ENCODE measurements at places on chromosomes 11 and 22.

DNA sequence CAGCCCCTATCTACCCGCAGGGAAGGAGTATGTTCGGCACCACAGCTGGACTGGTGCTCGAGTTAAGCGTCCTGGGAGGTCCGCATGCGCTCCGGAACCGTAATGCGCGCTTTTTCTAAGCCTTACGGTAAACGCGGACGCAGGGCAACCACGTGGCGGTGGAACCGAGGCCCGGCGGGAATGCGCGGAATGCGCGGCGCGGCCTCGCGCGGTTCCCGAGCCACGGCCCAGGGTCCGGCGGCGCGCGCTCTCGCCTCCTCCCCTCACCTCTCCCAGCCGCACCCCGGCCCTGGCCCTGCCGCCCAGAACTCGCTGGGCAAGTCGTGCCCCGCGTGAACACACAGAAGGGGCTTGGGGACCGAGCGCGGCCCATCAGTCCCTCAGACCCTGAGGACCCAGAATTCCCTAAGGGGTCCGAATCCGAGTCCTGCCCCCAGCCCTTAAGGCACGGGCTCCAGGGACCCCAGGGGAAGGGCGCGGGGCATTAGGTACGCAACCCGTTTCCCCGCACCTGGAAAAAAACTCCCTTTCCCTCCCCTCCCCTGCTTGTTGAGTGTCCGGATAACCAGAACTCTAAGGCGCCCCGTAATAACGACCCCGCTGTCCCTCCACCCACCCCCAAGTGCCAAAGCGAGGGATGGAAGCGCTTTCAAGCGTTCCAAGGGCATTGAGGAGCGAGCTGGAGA is 4.3 kb upstream of the CCND1 start:
- peak; percentile 95 for DNase-seq

GRCh38 chr11:129055196-129055595 is 112.5 kb upstream of the TP53AIP1 start:
- DNase-seq, result no peak

DNA sequence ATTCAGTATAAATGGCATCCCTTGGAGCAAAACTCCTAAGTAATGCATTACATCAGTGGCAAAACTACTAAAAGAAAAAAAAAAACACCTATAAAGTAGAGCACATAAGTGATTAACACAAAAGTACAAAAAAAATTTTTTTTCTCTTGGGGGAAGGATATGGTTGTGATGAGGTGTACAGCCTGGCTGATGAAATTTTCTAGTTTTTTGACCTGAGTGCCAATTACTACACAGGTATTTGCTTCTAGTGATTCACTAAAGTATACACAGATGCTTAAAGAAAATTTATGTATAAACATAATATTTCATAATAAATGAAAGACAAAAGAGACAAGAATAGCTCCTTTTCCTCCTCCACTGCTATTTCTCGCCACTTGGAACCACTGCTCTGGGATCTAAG is 71.8 kb upstream of the APOA1 start:
- DNase-seq, result no peak

- peak; percentile 20 for DNase-seq
Observed at GRCh38 chr11:95544095-95544856, 245.3 kb downstream of the FAM76B start.

All from GM03348 (cell line).